ENCODE measurements at places on chromosomes 1 and 21.

DNA sequence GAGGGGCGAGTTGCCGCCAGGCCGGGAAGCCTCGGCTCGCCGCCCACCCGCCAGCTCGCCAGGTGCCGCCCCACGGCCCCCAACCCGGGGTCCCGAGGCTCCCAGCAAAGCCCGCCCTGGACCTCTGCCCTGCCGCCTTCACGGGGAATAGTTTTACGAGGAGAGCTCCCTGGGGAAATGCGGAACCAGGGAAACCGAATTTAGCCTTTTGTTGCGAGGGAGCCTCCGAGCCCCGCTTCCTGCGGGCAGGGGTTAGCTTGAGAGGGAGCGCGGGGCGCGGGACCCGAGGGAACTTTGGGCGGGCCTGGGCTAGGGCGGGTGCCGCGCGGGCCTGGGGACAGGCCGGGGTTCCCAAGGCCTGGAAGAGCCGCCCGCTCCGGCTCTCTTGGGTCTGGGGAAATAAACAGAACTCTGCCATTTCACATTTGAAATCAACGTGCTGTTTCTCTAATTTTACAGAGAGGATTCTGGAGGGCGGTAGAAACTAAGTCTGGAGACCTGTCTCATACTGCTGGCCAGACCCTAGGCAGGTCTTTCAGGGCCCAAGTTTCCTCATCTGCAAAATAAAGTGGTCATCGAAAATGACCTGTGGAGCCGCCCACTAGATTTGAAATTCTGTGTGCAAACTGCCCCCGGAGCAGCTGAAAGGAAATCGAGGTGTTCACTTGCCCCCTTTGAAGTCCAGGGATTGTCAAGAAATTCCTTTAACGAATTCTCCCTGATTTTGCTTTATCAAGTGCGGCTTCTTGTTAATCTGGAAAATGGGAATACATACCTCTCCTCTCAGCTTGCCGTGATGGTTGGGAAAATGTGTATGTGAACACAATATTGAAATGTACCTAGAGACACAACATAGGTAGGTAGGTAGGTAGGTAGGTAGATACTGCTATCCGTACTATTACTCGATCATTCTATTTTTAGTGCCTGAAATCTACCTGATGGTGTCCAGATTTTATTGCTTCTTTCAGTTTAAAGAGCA lies 749 bp upstream of the GLUL start:
- DNase-seq: peak; percentile 48

- no peak for DNase-seq
Observed at GRCh38 chr21:19034560-19034959, 631.0 kb upstream of the TMPRSS15 start.

DNA sequence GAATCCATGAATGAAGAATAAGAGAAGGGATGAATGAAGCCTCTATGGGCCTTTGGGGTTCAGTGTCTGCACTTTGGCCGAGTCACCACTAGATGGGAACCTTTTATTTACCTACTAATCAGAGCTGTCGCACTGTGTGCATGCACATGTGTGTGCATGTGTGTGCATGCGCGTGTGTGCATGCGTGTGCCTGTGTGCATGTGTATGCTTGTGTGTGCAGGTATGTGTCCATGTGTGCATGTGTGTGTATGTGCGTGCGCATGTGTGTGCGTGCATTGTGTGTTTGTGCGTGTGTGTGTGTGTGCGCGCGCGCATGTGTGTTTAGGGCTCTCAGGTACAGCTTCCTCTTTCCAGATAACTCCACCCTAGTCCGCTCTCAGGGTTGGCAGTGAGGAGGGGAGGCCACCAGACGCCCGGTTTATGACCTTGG lies 20.4 kb upstream of the UBXN10 start:
- DNase-seq: peak; percentile 26

GRCh38 chr1:116755681-116756080 lies 1.5 kb downstream of the CD2 start:
- DNase-seq: no peak

- peak; percentile 66 for DNase-seq
Observed at GRCh38 chr1:1889847-1890505, 911 bp downstream of the GNB1 start.

GRCh38 chr1:6041432-6042062 lies 4.1 kb upstream of the KCNAB2 start:
- no peak for DNase-seq

- DNase-seq: no peak
Observed at GRCh38 chr1:115781343-115781742, 12.8 kb upstream of the CASQ2 start.

GRCh38 chr1:201608635-201609395 lies 69.9 kb downstream of the NAV1 start:
- no peak for DNase-seq

GRCh38 chr1:78591971-78592370 lies 28.3 kb upstream of the IFI44L start:
- no peak for DNase-seq

DNA sequence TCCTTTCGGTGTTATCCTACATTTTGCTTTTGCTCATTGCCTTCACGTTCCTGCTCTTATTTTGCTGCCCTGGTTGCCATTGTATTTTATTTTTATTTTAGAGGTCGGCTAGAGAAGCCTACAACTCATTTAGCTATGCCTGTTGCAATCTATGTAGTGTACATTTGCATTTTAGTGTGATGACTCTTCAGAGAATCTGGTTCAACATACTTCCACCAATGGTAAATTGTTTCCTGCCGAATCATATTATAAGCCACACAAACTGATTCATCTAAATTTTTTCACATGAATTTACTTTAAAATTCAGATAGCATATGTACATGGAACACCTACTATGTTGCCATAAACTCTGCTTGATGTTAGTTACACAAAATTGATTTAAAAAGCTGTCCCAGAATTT lies 1596.9 kb downstream of the PLA2G4A start:
- DNase-seq: no peak

DNA sequence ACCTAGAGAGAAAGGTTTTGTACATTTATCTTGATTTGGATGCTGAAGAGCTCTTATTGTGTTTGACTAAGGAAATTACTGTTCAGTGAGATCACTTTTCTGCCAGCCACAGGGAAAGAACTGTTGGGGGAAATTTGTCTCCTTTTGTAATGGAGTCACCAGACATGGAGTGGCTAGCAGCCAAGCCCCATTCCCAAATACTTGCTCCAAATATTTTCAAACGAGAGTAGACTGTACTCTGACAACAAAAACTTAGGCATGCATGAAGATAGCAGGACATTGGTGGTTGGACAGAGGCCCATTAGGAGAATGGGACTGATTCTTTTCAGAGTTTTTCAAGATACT lies 21.1 kb downstream of the IPO9 start:
- DNase-seq: no peak

GRCh38 chr1:8465013-8465412 lies 147.1 kb downstream of the SLC45A1 start:
- no peak for DNase-seq

GRCh38 chr1:2282556-2283270 lies 54.6 kb downstream of the SKI start:
- DNase-seq: no peak

DNA sequence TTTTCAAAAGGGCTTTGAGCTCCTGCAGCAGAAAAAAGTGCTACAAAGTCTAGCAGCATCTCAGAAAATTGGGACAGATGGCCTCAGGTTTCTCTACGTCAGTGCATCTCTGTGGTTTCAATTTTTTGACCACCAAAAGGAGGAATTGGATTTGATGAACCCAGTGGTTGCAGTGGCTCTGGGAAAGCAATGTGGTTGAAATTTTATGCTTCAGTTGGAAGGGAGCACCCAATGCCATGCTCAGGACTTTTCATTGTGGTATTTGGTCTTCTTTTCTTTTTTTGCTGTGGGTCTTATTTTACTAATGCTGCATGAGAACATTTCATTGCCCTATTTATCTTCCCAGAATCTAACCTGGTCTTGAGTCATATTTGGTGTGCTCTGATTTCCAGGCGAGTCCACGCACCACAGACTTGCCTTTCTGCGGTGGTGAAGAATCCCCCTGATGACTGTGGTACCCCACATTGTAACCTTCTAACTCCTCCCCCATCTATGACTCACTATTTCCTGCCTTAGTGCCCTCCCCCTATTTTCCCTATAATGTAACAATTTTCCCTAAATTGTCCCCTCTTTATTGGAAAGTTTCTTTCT lies 56.7 kb downstream of the S1PR1 start:
- DNase-seq: peak; percentile 90

- no peak for DNase-seq
Observed at GRCh38 chr1:164495905-164496304, 63.1 kb upstream of the PBX1 start.

- DNase-seq: no peak
Observed at GRCh38 chr1:220243947-220244346, 28.3 kb downstream of the RAB3GAP2 start.

DNA sequence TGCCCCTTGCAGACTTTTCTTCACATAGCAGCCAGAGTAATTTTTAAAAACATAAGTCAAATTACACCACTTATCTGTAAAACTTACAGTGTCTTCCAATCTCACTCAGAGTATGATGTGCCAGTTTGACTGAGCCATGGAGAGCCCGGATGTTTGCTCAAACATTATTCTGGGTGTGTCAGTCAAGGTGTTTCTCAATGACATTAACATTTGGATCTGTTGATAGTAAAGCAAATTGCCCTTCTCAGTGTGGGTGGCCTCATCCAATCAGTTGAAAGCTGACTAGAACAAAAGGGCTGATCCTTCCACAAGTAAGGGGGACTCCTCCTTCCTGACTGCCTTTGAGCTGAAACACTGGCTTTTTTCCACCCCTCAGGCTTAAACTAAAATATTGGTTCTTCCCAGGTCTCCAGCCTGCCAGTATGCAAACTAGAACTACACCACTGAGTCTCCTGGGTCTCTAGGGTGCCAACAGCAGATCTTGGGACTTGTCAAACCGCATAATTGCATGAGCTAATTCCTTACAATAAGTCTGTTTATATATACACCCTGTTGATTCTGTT lies 157.9 kb upstream of the CTTNBP2NL start:
- no peak for DNase-seq

GRCh38 chr1:201108614-201109013 lies 3.6 kb downstream of the CACNA1S start:
- DNase-seq: peak; percentile 17

DNA sequence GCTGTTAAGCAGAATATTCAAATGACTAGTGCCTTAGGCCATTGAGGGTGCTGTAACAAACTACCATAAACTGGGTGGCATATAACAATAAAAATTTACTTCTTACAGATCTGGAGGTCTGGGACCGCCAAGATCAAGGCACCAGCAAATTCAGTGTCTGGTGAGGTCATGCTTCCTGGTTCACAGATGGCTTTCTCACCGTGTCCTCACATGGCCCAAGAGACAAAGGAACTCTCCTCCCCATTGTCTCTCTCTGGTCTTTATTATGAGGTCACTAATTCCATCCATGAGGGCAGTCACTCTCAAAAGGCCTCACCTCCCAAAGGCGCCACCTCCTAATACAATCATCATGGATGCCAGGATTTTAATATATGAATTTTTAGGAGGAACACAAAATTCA lies 127.3 kb downstream of the GABPA start:
- no peak for DNase-seq

GRCh38 chr1:115090186-115090490 lies 835 bp upstream of the TSPAN2 start:
- no peak for DNase-seq

GRCh38 chr1:235843461-235843961 lies 23.2 kb downstream of the LYST start:
- peak; percentile 45 for DNase-seq

DNA sequence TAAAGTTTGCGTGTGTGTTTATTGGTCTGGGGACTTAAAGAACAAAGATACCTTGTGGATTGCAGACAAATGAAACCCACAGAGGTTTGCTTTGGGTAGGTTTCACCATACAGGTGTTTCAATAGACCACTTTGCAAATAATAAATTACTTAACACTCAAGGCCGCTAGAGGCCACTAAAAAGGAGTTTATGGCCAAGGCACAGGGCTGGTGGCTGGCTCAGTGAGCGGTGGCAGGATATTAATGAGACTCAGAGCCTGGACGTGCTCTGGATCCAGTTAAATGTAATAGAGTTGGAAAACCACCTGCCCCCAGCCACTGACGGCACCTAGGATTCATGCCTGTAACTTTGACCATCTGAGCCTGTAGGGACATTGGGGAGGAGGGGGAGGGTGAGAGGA lies 44.5 kb downstream of the LRRC38 start:
- DNase-seq: peak; percentile 19

GRCh38 chr21:33514229-33514628 lies 22.7 kb upstream of the DNAJC28 start:
- DNase-seq: no peak

DNA sequence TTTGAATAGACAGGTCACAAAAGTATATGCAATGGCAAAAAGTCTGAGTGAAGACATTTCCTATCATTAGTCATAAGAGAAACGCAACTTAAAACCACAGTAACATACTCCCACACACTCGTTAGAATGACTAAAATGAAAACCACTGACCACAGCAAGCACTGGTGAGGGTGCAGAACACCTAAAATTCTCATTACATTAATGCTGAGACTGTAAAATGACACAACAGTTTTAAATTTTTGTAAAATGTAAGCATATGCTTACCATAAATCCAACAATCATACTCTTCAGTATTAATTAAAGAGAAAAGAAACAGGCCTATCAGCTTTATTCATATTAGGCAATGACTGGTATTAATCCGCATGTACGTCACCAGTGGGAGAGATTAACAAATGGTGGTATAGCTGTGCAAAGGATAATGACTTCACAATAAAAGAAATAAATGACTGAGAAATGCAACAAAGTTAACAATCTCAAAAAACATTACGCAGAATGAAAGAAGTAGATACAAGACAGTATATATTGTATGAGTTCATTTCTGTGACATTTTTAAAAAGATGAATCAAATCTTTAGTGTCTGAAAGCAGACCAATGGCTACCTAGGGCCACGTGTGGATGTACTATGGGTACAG lies 253.5 kb downstream of the AKT3 start:
- peak; percentile 86 for DNase-seq

DNA sequence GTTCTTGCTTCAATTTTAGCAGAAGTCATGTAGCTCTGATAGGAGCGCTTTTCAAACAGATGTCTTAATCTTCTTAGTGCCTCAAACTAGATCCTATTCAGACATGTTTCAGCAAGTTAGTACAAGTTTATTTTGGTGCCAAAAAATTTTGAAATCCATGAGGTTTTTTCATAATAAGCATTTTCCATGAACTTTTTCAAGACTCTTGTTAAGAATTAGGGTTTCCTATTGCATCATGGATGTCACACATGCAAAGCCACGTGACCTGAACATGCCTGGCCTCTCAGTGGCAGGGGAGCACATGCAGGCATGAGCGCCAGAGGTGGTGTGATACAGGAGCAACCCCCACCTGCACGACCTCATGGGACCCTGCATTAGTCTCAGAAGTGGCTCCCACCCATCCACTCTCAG lies 67.6 kb downstream of the POFUT2 start:
- no peak for DNase-seq

GRCh38 chr1:156896490-156897033 lies 3.0 kb downstream of the PEAR1 start:
- DNase-seq: no peak

- no peak for DNase-seq
Observed at GRCh38 chr1:64549464-64550239, 79.7 kb downstream of the CACHD1 start.

GRCh38 chr1:40860706-40861223 lies 1.4 kb downstream of the CITED4 start:
- no peak for DNase-seq

GRCh38 chr1:198042168-198042567 lies 114.6 kb upstream of the NEK7 start:
- DNase-seq: no peak

GRCh38 chr1:85936470-85936869 lies 220.1 kb downstream of the COL24A1 start:
- no peak for DNase-seq

All from GM12865 (cell line).